ENCODE measurements at places on chromosomes 7 and 10. TPM values are rescaled to one million over a fixed set of nuclear protein-coding genes. Genes with fewer than 3 reads are reported as not detected.

DNA sequence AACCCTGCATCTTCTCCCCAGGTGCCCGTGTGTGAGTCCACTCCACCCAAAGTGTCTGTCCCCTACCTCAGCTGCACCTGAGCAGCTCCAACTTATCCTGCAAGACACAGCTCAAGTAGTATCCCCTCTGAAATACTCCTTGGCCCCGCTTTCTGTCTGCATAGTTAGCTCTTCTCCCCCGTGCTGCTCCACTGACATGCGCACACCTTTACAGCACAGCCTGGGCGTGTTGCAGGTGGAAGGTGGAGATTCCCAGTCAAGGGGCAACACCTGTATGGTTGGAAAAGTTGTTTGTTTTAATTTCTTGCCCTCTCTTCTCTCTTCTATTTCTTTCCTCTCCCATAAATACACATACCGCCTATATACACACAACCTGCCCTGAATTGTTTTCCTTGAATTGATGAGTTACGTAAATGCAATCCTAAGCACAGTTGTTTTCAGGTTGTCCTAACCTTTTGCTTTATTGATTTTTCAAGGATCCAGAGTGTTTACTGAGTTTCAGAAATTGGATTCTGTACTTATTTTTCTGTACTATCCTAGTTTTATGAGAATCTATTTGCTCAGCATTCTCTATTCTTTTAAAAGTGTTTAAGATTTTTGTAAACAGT is 14.9 kb downstream of the MET start:
- no peak for ATAC-seq

DNA sequence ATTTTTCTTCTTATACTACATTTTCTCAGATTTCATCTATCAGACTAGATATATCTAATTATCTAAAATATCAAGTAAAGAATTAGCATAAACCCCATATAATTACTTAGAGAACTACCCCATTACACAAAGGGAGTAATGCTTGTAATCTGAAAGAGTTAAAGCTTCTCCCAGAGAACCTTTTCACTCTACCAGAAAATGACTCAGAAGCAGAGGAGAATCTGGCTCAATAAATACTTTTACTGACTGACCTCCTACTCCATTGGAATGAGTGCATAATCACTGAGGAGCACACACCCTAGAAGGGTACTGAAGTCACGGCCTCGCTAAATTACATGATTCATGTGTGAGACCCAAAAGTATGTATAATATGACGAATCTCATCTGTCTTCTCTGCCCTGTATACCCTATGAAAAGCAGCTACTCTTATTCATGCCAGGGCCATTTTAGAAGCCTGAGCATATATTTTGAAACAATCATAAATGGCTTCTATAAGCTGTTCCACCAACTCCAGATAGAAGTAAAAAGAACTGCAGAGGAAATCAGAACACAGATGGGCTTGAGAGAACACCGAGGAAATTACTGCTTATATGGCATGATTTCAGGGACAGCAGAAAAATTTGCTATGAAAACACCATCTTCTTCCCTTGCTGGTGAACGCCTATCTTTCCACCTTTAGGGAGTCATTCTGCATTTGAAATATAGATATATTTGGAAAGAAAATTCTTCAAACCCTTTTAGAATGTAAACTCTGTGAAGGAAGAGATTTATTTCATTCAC is 32.7 kb downstream of the DNMBP start:
- ATAC-seq, result peak; percentile 82

Gene IFIT1B
- not detected for total RNA-seq

Gene CLCN1
- total RNA-seq, result not detected

Gene TMEM106B
- total RNA-seq, result 59.6 TPM

GRCh38 chr7:125033506-125033905 is 103.9 kb upstream of the POT1 start:
- ATAC-seq, result no peak

Gene CXCL12
- 44.7 TPM for total RNA-seq

Gene GIMAP5
- total RNA-seq, result 16.8 TPM

DNA sequence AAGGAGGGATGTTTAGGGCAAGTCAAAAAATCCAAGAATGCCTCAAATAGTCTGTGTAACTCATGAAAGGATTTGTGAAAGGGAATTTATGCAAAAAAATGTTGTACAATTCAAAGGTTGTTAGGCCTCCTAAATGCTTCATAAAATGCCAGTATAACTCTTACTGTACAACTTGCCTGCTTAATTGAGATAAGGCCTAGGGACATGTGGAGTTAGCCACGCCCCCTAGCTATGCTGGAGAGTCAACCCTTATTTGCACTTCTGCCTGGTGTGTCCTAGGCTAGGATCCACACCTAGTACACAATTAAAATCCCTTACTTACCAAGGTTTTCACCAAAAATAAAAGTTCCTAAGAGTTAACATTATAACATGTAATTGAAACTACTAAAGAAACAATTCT is 77.2 kb downstream of the ZNF680 start:
- ATAC-seq, result no peak

Gene LAMB1
- 185 TPM for total RNA-seq

- no peak for ATAC-seq
These were observed 20.7 kb upstream of the PPP2R2D start for GRCh38 chr10:131880016-131880590.

Gene PKD2L1
- total RNA-seq, result not detected

DNA sequence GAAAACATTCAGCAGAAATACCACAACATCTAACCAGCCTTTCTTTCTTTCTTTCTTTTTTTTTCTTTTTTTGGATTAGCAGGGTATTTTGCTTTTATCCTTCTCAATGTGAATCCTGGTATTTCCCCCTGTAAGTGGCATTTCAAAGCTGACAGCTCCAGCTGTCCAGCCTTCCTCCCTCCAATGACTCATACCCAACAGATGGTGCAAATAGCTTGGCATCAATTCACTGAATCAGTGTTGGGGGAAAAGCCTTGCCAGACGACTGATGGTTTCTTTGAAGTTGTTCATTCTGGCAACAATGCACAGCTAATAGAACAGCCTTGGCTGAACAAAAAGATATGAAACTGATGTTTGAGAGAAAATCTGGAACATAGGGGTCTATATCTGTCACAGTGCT is 316.8 kb upstream of the STEAP1 start:
- ATAC-seq, result no peak

- no peak for ATAC-seq
These were observed 39.7 kb upstream of the TNKS2 start for GRCh38 chr10:91758303-91759146.

DNA sequence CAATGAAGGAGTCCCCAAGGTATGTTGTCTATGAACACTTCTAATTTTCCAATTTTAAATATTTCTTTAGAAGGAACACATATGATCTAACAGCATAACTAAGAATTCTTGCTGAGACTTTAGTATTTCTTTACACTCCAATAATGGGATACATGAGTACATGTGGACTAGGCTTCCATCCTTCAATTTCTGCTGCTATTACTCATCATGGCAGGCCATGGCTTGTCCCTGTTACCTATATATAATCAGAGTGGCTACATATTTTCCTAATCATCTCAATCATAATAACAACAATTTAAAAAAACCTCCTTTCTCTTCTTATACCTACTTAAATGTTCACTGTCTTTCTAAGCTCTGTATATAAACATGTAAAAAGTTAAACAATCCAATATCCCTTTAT is 60.3 kb upstream of the TAC1 start:
- ATAC-seq, result no peak

Gene NUDCD3
- 92.3 TPM for total RNA-seq

GRCh38 chr7:46939558-46939957 is 642.4 kb downstream of the TNS3 start:
- no peak for ATAC-seq

GRCh38 chr10:2592360-2593160 is 474.8 kb upstream of the PFKP start:
- ATAC-seq, result no peak

Gene DKK1
- total RNA-seq, result 7.5 TPM

- ATAC-seq, result no peak
These were observed 291.6 kb upstream of the PPP2R2D start for GRCh38 chr10:131609176-131609575.

GRCh38 chr10:51083356-51083853 is 9.1 kb downstream of the PRKG1 start:
- peak; percentile 64 for ATAC-seq

DNA sequence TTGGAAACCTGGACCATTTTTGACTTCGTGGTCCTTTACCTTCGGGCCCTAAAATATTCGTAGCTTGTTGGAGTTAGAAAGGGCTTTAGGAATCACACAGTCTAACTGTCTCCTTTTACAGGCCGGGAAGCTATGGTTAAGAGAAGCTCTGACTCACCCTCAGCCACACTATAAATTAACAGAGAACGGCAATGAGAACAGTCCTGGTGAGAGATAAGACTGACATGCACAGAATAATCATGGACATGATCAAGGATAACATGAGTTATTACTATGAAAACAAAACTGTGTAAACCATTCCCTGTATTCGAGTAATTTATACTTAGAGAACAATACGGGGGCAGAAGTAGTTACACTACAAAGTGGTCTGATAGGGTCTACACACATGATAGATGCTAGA is 162.5 kb upstream of the MALRD1 start:
- ATAC-seq, result no peak

- no peak for ATAC-seq
These were observed 51.0 kb downstream of the COL1A2 start for GRCh38 chr7:94445696-94446194.

DNA sequence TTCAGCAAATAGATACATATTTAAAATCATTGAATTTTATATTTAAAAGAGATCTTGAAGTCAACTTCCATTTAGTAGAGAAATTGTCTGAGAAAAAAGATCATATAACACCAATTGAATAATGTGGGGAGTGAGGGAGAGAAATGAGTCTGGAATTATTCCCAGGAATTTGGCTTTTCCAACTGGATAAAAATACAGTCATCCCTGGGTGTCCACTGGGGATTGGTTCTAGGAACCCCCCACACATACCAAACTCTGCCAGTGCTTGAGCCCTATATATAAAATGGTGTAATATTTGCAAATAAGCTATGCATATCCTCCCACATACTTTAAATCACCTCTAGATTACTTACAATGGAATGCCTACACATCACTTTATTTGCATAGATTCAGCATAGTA is 162.8 kb upstream of the SEMA3C start:
- no peak for ATAC-seq
